ENCODE measurements at places on chromosomes 11 and 22.

DNA sequence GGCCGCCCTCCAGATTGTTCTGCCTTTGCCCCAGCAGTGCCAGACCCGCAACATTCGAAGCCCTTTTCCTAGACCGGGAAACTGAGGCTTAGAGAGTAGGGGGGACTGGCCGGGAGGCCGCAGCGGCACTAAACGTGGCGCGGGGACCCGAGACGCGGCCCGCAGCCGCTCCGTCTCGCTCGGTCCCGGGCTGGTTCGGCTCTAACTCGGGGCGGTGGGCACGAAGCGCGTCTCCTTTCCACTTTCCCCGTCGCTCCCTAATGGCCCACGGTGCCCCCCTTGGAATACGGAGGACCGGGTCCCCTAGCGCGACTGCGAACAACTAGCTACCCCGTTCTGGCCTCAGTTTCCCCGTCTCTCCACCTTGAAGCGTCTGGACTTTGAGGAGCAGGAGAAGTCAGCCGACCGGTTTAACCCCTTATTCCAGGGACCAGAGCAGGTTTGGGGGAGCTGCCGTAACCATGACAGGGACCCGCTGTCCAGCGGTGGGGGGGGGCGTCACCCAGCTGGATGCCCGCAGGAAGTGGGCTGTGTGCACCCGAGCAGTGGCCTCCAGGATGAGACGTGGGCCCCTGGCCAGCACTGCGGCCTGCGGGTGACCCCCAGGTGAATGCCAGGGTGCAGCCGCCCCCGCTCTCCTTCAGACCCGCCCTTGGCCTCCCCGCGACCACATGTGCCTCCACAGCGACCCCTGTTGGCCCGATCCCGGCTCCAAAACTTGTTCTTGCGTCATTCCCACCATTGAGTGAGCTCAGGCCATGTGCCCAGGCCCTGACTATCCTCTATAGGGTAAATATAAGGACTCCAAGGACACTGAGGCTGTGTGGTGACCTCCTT lies 1.1 kb downstream of the CDC42EP1 start:
- peak; percentile 94 for DNase-seq

GRCh38 chr11:104073950-104074705 lies 37.7 kb downstream of the DDI1 start:
- DNase-seq, result peak; percentile 39

DNA sequence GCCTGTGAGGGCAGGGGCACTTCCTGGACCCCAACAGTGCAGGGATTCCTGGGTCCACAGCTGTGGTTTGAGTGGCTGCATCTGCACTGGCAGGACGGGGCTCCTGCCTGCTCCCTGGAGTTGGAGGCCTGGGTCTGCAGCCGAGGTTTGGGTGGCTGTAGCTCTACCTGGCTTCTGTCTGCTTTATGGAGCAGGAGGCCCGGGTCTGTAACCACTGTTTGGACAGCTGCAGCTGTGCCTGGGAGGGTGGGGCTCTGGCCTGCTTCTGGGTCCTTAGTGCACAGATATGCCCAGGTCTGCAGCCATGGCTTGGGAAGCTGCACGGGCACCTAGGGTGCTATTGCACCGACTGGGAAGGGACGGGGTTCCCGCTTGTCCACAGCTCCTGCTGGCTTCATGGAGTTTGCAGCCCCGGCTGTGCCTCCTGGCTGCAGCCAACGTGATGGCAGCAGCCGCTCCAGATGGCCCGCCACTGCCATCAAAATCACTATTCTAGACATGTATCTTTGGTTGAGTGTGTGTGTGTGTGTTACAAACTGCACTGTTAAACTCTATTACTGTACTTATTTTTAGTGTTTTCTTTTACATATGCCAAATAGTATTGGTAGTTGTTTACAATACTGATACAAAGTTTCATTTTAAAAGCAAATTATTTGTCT lies 412.3 kb upstream of the KIRREL3 start:
- DNase-seq, result no peak

GRCh38 chr22:36617694-36618522 lies 85.6 kb downstream of the CACNG2 start:
- no peak for DNase-seq

DNA sequence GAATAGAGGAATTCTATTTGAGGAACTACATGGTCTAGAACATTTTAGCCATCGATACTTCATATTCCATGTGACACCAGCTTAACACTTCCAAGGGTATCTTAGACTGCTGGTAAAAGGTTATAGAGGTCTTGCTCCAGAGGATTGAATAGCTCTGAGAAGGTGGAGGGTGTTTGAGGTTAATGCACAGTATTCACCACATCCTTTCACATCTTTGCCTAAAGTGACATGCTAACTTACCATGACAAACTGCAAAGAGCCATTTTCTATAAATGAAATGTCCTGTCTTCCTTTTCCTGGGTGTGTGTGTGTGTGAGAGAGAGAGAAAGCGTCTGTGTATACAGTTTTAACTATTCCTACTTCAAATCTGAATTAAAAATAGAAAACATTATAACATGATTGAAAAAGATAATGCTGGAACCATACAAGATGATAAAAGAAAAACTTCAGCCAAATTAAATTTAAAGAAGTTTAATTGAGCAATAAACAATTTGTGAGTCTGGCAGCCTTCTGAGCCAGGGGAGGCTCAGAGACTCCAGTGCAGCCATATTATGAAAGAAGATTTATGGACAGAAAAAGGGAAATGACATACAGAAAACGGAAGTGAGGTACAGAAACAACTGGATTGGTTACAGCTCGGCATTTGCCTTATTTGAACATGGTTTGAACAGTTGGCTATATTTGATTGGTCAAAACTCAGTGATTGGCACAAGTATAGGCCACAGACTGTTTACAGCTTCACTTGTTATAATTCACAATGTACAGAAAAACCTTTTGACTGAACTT lies 320.9 kb upstream of the CCDC179 start:
- DNase-seq, result no peak

DNA sequence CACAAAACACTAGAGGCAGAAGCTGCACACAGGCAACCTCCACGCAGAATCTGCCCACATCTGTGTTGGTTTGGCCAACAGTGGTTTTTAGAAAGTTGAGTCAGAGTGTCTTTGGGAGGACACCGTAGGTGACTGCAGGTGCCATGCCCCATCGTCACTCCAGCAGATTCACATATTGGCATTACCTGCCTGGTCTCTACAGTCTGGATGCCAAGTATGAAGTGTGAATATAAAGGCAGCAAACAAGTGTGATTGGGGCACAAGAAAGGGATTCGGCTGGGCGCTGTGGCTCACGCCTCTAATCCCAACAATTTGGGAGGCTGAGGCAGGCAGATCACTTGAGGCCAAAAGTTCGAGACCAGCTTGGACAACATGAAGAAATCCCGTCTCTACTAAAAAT lies 11.0 kb upstream of the FXYD2 start:
- no peak for DNase-seq

DNA sequence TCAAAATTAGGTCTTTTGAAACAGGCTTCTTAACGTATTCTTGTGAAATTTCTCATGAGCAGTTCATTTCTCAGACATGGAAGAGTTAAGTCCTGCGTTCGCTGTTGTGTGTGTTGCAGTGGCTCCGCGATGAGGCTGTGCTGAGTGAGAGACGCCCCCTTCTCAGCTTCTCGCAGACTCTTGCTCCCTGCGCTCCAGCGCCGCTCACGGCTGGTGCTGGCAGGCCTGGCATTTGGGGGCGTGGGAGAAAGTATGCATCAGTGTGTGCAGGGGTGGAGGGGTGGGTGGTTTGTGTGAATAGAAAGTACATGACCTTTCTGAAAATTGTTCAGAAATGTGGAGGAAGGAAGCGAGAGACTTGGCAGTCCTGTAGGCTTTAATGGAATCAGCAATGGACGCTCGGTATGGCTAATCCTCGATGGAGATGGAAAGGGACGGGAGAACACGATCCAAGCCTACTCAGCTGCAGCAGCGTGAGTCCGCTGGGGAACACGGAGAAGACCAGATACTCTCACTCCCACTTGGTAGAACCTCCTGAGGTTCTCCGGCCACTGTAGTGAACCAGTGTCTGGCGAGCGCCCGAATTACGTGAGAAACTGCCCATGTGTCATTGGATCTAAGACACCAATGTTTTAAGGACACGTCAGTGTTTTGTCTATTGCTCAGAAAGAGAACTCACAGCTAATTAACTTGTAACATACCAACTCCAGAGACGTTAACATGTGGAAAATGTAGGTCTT lies 5.9 kb downstream of the TAB1 start:
- DNase-seq, result peak; percentile 80

DNA sequence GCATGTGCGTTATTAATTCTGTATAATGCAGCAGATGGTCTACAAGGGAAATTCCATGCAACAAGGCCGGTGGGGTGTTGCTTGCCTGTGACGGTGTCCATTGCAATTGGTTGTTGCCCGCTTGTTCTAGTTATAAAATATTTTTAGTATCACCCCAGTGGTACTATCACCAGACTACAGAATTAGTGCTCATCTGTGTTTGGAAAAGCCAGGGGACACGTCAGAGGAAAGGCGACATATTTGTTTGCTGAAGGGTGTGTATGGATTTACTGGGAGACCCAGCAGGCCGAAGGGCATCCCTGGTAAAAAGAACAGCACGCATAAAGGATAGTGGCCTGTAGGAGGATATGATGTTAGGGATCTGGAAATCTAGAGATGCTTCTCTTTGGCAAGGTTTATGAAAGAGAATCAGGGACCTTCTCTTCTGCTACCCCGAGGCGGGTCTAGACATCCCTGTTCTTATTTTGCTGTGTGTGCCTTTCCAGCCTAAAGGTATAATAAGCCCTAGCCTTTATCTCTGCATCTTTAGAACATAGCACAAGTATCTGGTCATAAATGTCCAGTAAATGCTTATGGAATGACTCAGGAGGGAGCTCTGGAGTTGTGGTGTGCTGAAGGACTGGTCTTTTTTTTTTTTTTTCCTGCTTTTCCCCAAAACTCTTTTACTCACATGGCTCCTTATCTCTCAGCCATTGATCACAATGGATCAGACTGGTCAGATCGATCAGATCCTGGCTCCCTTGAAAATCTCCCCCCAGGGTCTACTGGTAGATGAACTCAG lies 90.9 kb downstream of the LDLRAD3 start:
- no peak for DNase-seq

- no peak for DNase-seq
These were observed 534.3 kb downstream of the NTM start for GRCh38 chr11:131904756-131905155.

- DNase-seq, result no peak
These were observed 347.2 kb upstream of the B3GAT1 start for GRCh38 chr11:134759274-134759673.

DNA sequence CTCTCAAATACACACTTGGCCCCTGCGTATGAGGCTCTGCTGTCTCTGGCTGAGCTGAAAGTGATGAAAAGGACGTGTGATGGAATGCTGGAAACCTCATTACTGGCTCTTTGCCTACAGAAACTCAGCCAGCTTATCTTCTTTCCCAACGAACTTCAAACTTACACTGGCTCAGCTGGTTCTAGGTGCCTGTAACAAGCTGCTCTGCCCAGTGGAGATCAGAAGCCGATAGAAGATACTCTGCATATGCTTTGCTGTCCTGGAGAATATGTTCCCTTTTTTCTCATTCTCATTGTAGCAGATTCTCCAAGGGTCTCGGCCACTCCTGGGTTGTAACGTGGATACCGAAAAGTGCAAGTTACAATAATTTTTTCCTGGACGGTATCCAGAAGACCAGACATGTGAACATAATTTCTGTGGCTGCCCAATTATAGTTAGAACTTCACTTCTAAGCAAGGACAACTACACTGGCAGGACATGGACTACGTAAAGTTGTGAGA lies 405.3 kb upstream of the CCDC90B start:
- DNase-seq, result no peak

GRCh38 chr11:133790995-133791394 lies 54.3 kb downstream of the SPATA19 start:
- no peak for DNase-seq

- no peak for DNase-seq
These were observed 387.7 kb downstream of the TMEM135 start for GRCh38 chr11:87425391-87425790.

- no peak for DNase-seq
These were observed 52.9 kb downstream of the SYTL2 start for GRCh38 chr11:85758026-85758425.

- DNase-seq, result peak; percentile 14
These were observed 323.6 kb upstream of the SYN3 start for GRCh38 chr22:33381531-33382406.

- DNase-seq, result no peak
These were observed 15.8 kb downstream of the A4GALT start for GRCh38 chr22:42704896-42705295.

DNA sequence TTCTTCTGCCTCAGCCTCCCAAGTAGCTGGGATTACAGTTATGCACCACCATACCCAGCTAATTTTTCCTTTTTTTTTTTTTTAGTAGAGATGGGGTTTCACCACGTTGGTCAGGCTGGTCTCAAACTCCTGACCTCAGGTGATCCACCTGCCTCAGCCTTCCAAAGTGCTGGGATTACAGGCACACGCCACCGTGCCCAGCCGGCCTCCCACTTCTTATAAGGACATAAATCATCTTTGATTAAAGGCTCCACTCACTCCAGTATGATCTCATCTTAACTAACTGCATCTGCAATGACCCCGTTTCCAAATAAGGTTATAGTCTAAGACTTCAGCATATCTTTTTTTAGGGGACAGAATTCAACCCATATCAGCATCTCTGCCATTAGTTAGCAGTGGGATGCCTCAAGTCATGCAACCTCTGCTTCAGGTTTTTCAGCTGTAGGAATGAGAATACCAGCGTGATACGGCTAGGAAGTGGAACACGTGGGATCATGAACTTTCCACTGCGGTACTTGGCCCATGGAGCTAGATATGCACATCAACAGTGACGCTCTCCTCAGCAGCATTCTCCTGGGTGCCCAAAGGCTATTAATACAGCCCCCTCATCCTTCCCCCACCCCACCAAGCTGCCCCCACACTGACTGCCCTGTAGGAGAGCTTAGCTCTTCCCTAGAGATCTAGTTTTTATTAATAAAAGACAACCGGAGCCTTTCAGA lies 41.4 kb downstream of the MCHR1 start:
- no peak for DNase-seq

DNA sequence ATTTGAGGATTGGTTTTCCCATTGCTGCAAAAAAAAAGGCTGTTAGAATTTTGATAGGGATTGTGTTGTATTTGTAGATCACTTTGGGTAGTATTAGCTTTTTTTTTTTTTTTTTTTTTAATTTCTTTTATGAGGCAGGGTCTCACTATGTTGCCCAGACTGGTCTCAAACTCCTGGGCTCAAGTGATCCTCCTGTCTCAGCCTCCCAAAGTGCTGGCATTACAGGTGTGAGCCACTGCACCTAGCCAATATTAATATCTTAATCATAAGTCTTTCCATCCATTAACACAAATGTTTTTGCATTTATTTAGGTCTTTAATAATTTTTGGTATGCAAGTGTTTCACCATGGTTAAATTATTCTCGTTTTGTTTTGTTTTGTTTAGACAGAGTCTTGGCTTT lies 23.0 kb upstream of the AIFM3 start:
- no peak for DNase-seq

DNA sequence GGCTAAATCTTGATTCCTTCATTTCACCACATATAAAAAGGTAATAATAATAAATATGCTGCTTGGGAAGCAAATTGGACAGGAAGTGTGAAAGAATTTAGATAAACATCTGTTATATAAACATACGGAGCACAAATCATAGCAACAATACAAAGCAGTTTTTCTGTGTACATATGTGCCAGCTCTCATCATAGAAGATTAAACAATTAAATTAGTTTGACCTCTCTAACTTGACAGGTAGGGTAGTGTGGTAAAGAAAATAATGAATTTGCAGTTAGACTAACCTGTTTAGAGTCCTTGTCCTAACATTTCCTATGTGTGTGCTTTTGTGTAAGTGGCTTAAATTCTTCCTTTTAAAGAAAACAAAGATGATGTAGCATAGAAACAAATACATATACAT lies 995.7 kb upstream of the TENM4 start:
- no peak for DNase-seq

GRCh38 chr11:45933131-45933831 lies 10.8 kb downstream of the LARGE2 start:
- DNase-seq, result no peak

GRCh38 chr11:69329581-69329980 lies 35.6 kb downstream of the MYEOV start:
- DNase-seq, result no peak

Data from dorsolateral prefrontal cortex (tissue), 122 donors.